ENCODE measurements at places on chromosomes 6 and 20. TPM values are rescaled to one million over a fixed set of nuclear protein-coding genes. Genes with fewer than 3 reads are reported as not detected.

GSTA2 gene
- not detected for total RNA-seq

TAAR5 gene
- total RNA-seq: not detected

EYA4 gene
- 11.4 TPM for total RNA-seq

THEMIS gene
- not detected for total RNA-seq

FYN gene
- total RNA-seq: 4.2 TPM

KIAA1755 gene
- total RNA-seq: 0.14 TPM

GPR6 gene
- not detected for total RNA-seq

SYNDIG1 gene
- 2.0 TPM for total RNA-seq

SLC17A9 gene
- total RNA-seq: 0.08 TPM

C20orf204 gene
- 0.37 TPM for total RNA-seq

OR12D3 gene
- total RNA-seq: not detected

TRMT11 gene
- total RNA-seq: 14.2 TPM

RNF146 gene
- total RNA-seq: 11.9 TPM

FUT9 gene
- total RNA-seq: not detected

IBTK gene
- 42.8 TPM for total RNA-seq

VNN1 gene
- total RNA-seq: 0.09 TPM

TBXT gene
- total RNA-seq: not detected

EDN1 gene
- 39.5 TPM for total RNA-seq

MED20 gene
- 14.8 TPM for total RNA-seq

EEF1A2 gene
- total RNA-seq: 141 TPM

HLA-DQB1 gene
- not detected for total RNA-seq

KHDC1 gene
- 3.8 TPM for total RNA-seq

NR2E1 gene
- 0.09 TPM for total RNA-seq

LTB gene
- total RNA-seq: 0.33 TPM

TNFRSF6B gene
- total RNA-seq: 0.85 TPM

ARMC12 gene
- 0.47 TPM for total RNA-seq

CABLES2 gene
- 5.1 TPM for total RNA-seq

BFSP1 gene
- 4.5 TPM for total RNA-seq

PACRG gene
- not detected for total RNA-seq

BCLAF1 gene
- 65.0 TPM for total RNA-seq

STMND1 gene
- not detected for total RNA-seq

ENPP3 gene
- not detected for total RNA-seq

PAK5 gene
- not detected for total RNA-seq

TEAD3 gene
- 4.5 TPM for total RNA-seq

NKX2-2 gene
- total RNA-seq: not detected

RTN4IP1 gene
- 8.7 TPM for total RNA-seq

Measured in A549 treated with CpdA at 1 μM for 4 hours (cell line).